NCI-H510A treated with DMSO at 0.1 percent for 48 hours (cell line): ENCODE measurements at places on chromosomes 7 and 10.

DNA sequence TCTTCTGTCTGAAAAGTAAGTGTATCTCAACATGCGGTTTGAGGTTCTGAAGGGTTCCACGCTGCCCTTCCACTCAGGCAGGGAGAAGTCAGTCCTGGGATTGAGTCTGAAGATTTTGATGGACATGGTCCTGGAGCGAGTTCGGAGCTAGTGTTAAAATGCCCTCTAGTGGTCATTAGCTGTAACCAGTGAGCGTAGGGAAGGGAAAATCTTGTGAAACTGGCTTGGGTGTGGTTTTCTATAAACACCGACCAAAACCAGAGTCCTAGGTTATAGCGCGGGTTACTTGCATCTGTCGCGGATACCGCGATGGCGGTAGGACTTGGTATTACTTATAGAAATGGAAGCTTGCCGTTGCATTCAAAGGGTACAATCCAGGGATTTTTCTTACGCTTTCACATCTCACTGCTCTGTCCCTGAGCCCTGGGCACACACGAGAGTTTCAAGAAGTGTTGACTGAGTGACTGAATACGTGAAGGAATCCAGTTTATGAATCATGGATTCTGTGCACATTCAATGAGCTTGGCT lies 348.2 kb upstream of the C7orf33 start:
- peak; percentile 31 for DNase-seq

GRCh38 chr7:103990991-103991390 lies 1.5 kb upstream of the RELN start:
- DNase-seq, result no peak

- peak; percentile 79 for DNase-seq
Observed at GRCh38 chr10:131126321-131127137, 185.0 kb downstream of the TCERG1L start.

DNA sequence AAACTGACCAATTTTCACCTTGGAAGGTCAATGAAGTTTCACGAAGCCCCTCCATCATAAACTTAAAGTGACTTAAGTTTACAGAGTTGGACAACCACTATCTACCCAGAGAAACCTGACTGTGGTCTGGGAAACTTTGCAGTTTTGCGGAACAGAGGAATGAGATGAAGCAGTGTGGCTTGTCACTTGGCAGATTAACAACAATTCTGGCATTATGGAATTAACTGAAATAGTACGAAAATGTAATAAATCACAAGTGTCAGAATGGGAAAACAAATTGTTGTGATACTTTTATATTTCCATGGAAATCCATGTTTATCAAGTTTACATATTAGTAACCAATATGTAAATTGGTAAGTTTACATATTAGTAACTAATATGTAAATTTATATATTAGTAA lies 4.9 kb downstream of the KMT2C start:
- DNase-seq, result no peak

- no peak for DNase-seq
Observed at GRCh38 chr7:19405541-19405940, 260.3 kb upstream of the FERD3L start.

DNA sequence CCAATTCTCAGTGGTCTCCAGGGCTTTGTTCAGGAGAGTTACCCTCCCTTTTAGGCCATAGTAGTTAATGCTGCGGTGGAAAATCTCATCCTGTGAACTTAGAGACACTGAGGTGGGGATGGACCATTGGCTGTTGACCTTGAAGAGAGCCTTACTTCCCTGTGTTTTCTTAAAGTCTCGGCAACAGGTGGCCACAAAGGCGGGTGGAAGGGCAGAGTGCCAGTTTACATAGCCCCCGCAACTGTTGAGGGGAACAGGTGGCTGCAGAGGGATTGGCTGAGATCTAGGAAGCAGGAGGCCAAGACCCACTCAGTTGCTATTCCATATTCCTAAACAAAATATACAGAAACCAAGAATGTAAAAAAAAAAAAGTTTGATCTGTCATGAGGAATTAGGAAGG lies 160.6 kb downstream of the ST7 start:
- no peak for DNase-seq

- no peak for DNase-seq
Observed at GRCh38 chr7:151382079-151382885, 27.6 kb downstream of the WDR86 start.

DNA sequence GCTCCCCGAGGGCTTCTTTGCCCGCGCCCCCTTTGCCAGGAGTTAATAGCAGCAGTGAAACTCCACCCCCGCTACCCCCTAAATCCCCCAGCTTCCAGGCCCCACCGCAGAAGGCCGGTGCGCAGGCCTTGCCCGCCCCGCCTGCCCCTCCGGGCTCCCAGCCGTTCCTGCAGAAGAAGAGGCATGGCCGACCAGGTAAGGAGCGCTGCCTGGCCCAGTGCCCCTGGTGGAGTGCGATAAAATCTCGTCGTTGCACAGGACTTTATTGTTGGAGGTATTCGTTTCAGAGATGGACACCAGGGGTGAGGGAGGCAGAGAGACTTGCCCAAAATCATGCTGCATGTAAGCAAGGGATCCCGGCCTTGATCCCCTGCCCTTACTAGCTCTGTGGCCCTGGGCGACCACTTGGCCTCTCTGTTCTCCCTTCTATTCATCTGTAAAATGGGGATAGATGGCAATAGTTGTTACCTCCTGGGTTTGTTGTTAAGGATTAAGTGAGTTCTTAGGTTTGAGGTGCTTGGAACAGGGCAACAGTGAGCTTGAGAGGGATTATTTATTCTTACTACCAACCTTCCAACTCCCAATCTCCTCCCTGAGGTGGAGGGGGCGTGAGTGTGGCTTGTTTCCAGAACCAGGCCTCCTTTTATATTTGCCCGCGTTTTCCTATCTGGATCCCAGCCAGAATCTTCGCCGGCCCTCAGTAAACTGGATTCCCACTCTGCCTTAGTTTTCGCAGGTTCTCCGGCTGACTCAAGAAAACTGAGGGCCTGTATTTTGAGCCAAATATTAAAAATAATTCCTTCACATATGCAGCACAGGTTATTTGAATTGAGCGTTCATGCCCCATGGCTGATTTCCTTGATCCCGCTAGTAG lies 78.3 kb downstream of the WIPF3 start:
- DNase-seq, result peak; percentile 56

DNA sequence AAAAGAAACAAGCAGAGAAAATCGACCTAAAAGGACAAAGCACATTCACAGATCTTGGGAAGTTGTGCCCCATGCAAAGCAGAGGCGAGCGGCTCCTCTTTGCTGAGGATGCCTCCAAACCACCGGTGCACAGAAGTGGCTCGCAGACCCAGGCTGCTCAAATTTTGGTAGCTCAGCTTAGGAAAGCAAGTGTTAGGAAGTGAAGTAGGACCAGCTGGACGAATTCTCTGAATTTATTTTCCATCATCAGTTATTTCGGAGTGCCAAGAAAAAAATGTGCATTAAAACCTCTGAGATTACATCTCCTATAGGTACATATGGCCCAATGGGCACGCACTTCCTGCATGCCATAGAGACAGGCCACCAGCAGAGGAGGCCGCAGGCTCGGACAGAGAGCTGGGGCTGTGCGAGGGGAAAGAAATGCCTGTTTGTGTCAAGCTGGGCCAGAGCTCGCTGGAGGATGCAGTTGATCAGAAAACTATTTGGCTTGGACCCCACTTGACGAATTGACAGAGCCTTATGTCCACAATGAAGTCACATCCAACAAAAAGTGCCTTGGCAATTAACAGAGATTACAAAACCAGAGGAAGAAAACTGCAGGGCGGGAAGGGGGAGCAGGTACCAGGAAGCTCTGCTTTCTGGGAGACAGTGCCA lies 122.3 kb upstream of the LYZL2 start:
- peak; percentile 21 for DNase-seq

- DNase-seq, result no peak
Observed at GRCh38 chr10:298033-298432, 162.8 kb downstream of the ZMYND11 start.

GRCh38 chr7:157022681-157023588 lies 12.5 kb upstream of the MNX1 start:
- DNase-seq, result peak; percentile 55
